Activated T-helper 1 cell treated with anti-CD3 and anti-CD28 coated beads, Interleukin-2, amount 50 U/mL, for 16 hours (primary cell): ENCODE measurements at places on chromosomes 6 and 20.

DNA sequence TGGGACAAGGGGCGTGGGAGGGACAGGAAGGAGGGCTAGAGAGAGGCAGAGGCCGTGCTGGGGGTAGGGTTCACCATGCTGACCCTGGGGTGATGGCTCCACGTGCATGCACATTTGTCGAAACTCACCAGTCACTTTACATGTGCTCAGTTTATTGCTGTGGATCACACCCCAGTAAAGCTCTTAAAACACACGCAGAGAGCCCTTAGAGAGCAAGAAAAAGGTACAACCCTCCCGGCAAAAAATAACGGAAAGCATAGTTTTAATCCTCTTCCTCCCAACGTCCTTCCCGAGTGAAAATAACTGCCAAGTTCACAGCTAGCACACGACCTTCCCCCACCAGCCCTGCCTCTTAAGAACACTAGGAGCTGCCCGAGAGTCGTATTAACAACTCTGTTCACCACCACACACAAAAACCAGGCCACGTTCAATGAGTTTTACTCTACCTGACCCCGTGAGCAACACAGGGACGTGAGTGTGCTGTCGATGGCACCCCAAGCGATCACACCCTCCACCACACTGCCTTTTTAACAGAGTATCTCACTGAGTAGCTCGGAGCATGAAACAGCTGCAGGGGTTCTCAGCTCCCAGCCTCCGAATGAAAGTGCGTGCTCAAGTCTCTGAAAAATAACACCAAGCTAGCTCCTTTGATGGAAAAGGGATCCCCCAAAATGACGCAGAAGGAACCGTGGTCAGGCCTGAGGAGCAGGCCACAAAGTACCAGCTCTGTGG lies 39.7 kb downstream of the TAF4 start:
- no peak for DNase-seq

DNA sequence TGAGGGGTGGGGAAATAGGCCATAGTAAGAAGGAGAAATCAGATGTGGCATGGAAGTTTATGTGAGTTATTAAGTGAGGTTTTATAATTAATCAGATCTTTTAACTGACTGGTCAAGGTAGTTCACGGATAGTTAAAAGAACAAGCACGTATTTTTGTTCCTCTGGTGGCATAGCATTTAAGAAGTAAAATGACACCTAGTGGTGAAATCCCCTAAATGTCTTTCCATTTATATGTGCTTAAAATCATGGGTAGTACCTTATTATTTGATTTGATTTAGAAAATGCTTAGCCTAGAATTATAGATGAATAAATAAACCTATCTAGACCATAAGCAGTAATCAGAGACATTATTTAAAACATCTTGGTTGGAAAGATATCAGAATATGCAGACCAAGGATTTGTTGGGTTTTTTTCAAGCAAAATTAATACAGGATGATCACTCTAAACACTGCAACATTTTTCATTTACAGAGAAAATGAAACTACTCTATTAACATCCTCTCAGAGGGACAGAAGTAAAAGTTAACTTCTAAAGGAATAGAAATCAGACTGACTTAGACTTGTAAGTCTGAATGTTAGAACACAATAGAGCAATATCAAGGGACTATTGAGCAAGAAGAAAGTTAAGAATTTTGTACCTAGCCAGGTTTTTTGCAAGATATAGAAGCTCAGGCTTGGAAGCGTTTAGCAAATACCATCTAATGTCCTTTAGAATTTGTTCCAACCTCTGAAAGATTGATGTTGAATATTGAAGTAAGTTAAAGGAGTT lies 81.1 kb downstream of the STXBP5 start:
- no peak for DNase-seq

DNA sequence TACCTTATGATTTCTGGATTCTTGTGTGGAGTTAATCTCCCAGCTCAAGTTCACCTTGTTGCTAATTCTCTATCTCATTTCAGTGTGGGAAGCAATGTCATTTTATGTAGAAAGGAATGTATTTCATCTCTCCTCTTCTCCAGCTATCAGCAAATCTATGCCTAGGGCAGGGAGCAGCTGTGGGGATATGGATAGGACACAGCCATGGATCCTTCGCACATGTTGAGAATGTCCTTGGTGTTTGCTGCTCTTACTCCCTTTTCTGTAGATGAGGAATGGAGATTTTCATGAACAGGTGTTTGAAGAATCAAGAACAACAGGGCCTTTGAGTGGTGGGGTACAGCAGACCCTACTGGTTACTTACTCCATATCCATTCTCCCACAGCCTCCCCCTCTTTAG lies 182.0 kb downstream of the UST start:
- DNase-seq, result no peak

GRCh38 chr6:7646394-7646793 lies 56.4 kb downstream of the SNRNP48 start:
- DNase-seq, result no peak

GRCh38 chr20:13037727-13038126 lies 29.0 kb downstream of the SPTLC3 start:
- no peak for DNase-seq

DNA sequence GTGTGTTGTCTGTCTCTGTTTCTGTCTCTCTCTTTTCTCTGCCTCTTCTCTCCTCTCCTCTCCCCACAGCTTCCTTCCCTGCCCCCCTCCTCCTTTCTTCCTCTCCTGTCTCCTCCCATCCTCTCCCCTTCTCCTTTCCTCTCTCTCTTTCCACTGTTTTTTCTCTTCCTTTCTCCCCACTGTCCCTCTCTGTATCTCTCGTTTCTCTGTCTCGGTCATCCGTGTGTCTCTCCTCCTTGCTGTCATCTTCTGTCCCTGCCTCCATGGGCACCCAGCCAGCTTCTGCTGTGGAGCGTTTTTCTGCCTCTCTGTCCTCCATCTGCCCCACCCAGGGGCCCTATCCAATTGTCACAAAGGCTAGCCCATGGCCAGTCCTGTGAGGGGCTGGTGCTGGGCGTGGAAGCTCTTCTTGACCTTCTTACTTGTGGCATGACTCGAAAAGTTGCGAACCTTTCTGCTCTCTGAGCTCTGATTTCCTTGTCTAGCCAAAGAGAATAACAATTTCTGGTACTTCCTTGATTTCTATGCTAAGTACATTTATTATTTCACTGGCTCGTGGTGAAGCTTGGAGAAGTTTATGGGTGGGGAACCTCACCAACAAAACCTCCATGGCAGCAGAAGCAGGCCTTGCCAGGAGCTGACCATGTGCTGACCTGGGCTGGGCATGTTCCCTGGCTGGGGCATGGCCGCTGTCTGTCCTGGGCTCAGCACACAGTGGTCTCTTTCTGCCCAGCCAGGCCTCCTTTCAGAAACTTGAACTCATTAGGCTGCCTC lies 69.3 kb downstream of the CEBPB start:
- no peak for DNase-seq

DNA sequence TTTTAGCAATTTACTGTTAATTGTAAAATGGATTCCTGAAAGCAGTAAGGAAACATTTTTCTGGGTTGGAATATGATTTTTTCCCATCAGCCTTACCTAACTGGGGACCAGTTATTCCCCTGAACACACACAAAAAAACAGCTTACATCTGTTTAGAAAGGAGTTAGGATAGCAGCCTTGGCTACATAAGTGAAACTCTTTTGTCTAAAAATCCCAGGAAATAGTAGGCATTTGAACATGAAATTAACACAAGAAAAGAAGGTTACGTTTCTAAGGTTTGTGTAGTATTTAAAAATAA lies 696.2 kb upstream of the MARCKS start:
- no peak for DNase-seq

- no peak for DNase-seq
Observed at GRCh38 chr6:37785002-37785662, 34.4 kb upstream of the ZFAND3 start.

DNA sequence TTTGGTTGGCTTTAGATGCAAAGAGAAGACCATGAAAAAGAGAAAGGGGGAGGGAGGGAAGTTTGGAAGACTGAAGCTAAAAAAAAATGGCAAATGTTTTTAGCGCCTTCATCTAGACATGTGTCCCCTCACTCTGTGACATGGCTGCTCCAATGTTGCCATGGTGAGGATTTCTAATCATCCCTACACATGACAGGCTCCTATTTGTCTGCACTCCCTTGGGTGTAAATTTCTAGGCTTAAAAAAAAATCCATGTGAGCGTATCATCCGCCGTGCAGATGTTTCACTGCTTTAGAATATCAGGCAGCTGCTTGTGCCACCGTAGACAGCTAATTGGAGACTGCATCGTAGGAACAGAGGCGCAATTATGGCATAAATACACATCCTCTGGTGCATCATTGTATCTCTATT lies 761.1 kb upstream of the MMS22L start:
- DNase-seq, result no peak

GRCh38 chr6:8392569-8392968 lies 42.8 kb downstream of the SLC35B3 start:
- no peak for DNase-seq

DNA sequence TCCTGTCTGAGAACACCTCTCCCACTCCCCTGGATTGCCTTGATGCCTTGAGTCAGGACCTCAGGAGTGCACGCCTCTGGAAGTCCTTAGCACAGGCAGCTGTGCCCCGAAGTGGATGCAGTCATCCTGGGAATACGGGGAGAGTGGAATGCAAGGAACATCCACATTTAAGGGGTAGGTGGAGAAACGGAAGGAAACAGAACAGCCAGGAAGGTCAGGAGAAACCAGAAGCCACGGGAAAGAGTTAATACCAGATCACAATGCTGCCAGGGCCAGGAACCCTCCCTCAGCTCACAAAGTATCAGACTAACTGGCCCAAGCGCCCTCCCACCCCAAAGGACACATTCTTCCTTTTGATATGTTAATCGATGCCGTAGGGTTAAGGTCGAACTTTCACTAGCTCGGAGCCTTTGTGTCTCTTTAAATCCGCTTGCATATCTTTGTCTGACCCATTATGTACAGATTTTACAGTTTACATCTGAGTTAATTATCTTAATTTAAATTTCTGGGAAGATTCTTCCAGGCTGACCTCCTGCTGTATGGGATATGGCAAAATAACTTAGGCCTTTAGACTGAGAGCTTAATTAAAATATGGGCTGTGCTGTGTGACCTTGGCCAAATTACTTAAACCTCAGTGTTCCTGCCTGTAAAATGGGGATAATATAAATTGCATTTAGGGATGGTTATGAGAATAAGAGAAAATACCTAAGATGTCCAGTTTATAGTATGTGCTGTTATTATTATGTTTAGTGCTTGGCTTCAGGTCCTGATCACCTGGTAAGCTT lies 24.0 kb upstream of the CCND3 start:
- no peak for DNase-seq

- no peak for DNase-seq
Observed at GRCh38 chr20:56453352-56453751, 15.1 kb upstream of the RTF2 start.

DNA sequence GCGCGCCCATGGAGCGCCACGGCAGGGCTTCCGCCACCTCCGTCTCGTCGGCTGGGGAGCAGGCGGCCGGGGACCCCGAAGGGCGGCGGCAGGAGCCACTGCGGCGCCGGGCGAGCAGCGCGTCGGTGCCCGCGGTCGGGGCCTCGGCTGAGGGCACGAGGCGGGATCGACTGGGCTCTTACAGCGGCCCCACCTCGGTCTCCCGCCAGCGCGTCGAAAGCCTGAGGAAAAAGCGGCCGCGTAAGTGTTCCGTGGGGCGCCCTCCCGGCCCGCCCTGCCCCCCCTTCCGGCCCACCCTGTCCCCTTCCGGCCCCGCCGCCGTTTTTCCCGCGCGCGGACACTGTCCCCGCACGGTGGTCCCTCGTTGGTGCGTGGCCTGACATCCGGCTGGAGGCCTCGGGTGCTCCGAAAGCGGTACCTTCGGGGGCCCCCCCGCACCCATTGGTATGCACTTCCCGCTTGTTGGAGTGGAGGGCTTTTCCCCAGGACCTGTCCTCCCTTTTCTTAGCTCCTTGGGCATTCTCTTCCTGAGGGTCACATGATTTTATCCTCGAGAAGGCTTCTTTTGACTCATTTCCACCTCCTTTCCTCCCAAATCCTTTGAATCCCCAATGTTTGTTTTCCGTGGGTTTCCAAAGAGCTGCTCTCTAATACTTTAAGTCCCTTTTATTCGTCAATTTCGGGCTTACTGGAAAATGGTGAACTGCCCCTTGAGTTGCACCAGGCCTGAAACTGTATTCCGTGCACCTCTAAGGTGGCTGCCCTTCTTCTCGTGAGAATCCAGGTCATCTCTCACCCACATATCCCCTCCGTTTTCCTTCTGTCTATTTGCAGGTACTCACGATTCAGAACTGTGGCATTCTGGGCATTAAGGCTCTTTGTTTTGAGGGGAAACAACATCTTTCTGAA lies 556 bp downstream of the PANK2 start:
- DNase-seq, result peak; percentile 29

DNA sequence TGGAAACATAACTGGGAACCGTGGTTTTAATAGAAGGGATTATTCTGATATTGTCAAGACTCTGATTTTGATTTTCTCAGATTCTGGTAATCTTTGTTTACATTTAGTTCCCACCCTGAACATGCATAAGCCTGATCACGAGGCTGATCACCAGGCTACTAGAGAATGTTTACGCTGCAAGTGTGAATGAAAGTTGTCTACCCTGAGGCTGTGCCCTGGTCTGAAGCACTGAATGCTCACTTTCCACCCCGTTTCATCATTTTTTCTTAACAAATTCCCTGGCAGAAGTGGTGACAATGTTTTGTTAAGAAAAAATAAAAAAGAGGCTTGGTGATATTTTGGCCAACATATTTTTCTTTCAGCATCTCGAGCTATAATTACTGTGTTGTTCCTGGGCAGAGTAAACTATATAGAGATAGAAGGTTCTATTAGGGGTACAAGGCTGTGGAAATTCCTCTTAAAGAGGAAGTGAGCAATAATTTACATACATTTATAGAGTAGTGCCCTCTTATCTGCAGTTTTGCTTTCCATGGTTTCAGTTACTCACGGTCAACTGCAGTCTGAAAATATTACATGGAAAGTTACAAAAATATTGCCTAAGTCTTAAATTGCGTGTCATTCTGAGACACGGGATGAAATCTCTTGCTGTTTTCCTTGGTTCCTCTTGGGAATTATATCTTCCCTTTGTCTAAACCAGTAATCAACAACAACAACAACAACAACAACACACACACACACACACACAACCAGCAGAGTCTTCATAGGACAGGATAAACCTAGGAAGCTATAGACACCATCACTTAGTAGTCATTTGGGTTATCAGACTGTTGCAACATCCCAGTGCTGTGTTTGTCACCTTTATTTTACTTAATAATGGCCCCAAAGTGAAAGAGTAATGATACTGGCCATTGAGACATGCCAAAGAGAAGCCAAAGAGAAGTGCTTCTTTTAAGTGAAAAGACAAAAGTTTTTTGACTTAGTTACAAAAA lies 566.6 kb upstream of the CITED2 start:
- no peak for DNase-seq

GRCh38 chr6:152267967-152268845 lies 369.0 kb downstream of the SYNE1 start:
- no peak for DNase-seq

DNA sequence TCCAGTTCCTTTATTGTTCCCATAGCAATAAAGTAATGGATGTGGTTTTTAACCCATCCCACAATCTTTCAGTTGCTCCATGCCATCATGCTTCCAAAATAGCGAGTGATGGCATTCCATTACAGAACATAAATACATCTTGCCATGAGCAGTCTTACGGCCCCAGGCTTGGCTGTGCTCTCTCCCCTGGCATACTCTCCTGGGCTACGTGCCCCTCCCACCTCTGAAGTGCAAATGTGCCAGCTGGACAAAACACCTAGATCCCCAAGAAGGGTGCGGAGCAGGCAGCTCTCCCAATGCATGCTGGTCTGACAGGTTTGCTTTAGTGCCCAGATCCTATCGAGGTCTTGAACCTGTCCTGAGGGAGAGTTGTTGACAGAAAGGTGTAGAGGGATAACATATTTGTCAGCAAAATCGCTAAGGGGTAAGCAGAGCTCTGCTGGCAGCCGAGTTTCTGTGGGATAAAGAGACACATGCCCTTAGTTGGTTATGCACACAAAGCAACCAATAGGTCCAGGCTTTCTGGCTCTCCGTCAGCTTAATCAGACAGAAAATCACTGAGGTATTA lies 43.9 kb upstream of the PAX1 start:
- no peak for DNase-seq
